Kidney glomerular epithelial cell (primary cell): ENCODE measurements at places on chromosomes 2 and 18.

DNA sequence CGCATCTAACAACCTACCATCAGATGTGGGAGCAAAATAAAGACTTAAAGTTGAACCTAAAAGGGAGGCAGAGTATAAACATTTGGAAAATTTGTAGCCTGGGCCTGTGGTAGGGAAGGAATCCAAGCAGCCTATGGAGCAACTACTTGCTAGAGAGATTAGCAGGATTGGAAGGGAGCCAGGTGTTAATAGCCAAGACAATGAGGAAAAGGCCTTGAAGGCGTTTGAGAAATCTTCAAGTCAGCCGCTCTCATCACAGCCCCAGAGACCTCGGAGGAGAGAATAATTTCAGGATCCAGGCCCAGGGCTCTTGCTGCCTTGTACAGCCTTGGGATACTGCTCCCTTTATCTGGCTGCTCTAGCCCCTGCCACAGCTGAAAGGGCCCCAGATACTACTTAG lies 219.7 kb downstream of the THSD7B start:
- DNase-seq: no peak

GRCh38 chr18:67400502-67401117 lies 115.9 kb downstream of the DSEL start:
- DNase-seq: no peak

DNA sequence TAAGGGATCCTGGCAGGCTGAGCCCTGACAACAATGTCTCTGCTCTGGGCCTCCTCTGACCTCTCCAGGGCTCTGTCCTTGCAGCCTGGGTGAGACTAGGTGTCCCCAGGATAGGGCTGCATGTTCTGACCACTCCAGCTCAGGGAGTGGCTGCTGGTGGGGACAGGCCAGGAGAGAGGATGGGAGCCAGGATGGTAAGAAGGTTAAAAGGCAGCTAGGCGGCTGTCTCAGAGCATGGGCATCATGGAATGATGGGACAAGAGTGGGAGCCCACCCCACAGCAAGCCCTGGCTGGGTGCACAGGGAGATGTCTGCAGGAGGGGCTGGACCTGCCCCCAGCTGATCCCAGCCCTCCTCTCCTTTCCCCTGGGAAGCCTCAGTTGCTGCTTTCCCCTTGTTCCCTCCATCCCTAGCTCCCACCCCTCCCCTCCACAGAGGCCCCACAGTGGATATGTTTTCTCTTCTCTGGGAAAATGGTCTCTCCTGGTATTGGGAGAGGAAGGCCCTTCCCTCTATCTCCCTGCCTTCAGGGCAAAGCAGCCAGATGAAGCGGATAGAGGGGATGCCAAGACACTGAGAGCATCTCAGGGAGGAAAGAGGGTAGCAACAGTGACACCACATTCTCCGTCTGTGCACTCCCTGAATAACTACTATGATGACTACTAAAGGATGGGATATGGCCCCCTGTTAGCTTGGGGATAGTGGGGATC lies 334.3 kb downstream of the DYSF start:
- DNase-seq: no peak

DNA sequence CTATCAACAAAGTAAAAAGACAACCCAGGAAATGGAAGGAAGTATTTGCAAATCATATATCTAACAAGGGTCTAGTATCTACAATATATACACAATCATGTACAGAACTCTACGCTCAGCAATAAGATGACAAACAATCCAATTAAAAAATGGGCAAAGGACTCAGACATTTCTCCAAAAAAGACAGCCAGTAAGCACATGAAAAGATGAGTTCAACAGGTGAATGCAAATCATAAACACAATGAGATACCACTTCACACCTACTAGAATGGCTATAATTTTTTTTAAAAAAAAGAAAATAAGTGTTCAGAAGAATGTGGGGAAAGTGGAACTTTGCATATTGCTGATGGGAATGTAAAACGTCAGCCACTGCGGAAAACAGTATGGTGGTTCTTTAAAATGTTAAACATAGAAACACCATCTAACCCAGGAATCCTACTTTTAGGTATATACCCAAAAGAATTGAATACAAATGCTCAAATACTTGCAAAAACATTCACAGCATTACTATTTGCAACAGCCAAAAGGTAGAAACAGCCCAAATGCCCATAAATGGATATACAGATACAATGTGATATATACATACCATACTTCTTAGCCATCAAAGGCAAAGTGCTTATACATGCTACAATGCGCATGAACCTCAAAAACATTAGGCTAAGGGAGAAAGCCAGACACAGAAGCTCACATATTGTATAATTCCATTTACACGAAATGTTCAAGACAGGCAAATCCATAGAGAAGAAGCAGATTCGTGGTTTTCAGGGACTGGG lies 121.2 kb downstream of the CABYR start:
- no peak for DNase-seq

DNA sequence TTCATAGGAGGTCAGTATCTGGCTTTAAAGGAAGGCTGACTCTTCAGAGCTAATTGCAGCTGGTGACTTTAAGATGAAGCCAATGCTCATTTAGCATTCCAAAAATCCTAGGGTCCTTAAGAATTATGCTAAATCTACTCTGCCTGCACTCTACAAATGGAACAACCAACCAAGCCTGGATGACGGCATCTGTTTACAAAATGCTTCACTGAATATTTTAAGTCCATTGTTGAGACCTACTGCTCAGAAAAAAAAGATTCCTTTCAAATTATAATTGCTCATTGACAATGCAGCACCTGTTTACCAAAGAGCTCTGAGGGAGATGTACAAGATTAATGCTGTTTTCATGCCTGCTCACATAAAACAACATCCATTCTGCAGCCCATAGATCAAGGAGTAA lies 31.4 kb downstream of the YWHAQ start:
- DNase-seq: no peak

- no peak for DNase-seq
These were observed 189.3 kb downstream of the KCNS3 start for GRCh38 chr2:18067588-18068384.

GRCh38 chr2:41927581-41928264 lies 120.1 kb upstream of the PKDCC start:
- no peak for DNase-seq

- peak; percentile 66 for DNase-seq
These were observed 193.5 kb upstream of the TCF4 start for GRCh38 chr18:55781481-55781957.

DNA sequence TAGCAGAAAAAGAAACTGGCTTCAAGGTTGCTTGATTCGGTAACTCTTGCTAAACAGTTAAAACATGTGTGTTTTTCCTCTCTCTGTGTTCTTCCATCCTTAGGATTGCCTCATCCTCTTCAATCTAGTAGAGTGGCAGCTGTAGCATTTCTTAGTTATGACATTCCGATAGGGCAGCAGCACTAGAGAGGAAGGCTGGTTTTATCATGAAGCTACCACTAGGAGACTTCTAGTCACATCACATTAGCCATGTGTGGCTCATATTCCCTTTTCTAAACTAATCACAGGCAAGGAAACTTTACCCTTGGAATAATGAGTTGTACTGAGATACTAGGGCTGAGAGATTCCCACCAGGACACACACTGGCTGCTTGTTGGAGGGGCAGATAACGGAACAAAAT lies 187.6 kb downstream of the DOK6 start:
- DNase-seq: no peak

- DNase-seq: no peak
These were observed 19.6 kb downstream of the PELI1 start for GRCh38 chr2:64124571-64124970.

GRCh38 chr2:88054782-88055370 lies 707 bp downstream of the KRCC1 start:
- no peak for DNase-seq

GRCh38 chr2:175414882-175415487 lies 233.5 kb upstream of the ATP5MC3 start:
- DNase-seq: peak; percentile 30

DNA sequence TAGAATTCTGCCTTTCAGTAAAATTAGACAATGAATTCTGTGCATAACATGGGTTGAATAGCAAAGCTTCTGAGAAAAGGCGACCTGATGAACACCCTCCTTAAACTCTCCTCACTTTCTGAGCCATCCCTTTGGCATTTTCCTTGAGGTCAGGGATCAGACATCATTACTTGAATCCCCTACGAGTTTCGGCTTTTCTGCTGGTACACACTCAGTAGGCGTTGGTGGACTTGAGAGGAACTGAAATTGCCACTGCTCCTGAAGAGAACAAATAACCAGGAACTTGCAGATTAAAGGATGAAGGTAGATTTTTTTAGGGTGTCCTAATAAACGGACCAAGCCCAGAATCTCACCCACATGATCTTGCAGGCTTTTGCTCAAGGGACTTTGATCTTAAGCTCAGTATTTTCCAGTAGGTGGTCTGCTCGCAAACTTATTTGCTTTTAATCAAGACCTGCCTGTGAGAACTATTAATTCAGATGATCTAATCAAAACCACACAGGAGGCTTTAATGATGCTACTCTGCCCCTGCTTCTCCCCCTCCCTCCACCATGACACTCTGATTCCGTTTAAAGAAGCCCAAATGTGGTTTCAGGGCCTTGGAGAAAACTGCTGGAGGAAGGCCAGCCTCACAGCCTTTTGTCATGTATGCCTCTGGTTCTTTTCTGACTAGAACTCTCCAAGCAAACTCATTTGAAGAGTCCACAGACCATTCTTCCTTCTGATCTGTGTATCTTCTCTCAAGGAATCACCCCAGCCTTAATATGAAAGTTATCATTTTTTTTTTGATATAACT lies 124.9 kb downstream of the PRKCE start:
- no peak for DNase-seq

- no peak for DNase-seq
These were observed 104.9 kb downstream of the ANKRD44 start for GRCh38 chr2:197205585-197206215.
